ENCODE measurements at places on chromosomes 1 and 21.

DNA sequence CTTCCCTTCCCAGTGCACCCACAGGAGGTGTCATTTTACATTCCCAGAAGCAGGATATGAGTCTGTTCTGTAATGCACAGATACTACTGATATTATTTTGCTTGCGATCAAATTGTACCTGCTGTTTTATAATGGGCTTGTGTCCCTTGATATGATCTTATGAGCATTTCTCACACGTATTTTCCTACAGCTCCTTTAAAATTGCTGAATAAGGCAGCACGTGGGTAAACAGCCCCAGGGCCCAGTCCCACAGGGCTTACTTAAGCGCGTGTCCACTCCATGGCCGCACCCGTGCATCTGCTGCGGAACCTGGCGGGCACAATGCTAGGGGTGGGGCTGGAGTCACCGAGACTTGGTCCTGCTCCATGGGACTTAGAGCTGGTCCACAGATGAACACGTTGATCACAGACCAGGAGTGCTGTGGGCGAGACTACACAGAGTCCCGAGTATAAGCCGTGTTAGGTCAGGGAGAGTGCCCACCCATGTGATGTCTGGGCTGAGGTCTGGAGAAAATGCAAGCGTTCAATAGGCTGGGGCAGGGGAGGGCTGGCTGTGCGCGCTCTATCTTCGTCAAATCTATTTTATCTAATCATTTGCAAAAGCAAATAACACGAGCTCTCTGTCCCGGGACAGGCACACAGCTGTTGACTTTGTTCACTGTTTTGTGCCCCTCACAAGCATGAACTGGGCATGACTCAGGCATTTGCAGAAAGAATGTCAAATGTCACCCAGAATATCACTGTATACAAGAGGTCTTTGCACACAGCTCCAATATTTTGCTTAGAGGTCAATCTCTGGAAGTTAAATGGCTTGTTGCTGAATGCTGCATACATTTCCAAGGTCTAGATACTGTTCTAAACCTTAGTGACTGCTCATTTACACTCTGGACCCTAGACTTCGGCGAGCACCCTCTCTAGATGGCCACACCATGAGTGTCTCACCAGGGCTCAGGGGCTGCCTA is 119.3 kb downstream of the CRYAA start:
- DNase-seq = no peak

- no peak for DNase-seq
Measured at GRCh38 chr1:19454265-19455146, 30.8 kb downstream of the CAPZB start.

DNA sequence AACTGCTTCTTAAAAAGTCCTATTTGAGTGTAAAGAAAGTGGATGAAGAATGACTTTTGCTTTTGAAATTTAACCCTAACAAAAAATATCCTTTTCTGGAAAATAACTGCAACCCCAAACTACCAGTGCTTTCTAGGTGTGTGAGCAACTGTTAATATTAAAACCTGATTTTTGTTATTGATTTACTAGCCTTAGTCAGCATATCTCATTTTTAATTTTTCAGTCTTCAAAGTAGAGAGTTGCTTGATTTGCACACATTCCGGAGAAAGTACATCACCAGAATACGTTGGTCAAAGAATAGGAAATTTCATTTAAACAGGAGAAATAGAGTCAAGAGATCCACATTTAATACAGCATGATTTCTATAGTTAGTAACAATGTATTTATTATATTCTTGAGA is 141.8 kb upstream of the ADAMTS5 start:
- DNase-seq = no peak

DNA sequence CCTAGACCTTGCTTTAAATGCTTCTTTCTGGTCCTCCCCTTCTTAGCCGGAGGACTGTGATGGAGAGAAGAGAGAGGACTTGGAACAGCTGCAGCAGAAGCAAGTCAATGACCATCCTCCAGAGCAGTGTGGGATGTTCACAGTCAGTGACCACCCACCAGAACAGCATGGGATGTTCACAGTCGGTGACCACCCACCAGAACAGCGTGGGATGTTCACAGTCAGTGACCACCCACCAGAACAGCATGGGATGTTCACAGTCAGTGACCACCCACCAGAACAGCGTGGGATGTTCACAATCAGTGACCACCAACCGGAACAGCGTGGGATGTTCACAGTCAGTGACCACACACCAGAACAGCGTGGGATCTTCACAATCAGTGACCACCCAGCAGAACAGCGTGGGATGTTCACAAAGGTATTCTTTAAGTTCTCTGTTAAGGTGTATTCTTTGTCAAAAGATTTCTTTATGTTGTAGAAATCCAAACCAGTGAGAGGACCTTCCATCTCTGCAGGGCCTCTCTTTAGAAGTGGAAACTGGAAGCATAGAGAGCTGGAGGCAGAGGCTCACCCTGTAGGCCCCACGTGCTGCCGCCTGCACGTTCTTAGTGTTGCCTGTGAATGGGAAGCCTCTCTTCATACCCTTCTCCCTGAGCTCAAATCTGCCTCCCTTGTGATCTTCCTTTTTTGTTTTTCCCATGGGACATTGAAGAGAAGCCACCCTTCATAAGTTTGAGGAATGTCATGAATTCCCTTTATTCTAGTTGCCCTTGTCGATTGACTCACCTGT is 10.6 kb downstream of the PCNT start:
- DNase-seq = no peak

- no peak for DNase-seq
Measured at GRCh38 chr1:6603915-6604558, 1.4 kb upstream of the KLHL21 start.

- no peak for DNase-seq
Measured at GRCh38 chr21:19557046-19557445, 1153.5 kb upstream of the TMPRSS15 start.

- no peak for DNase-seq
Measured at GRCh38 chr21:16794950-16795349, 717.9 kb upstream of the CXADR start.

GRCh38 chr1:62688687-62689085 is 500 bp upstream of the DOCK7 start:
- no peak for DNase-seq

- no peak for DNase-seq
Measured at GRCh38 chr1:41580520-41581172, 96.2 kb upstream of the EDN2 start.

- DNase-seq = no peak
Measured at GRCh38 chr1:2561898-2562895, 6.0 kb downstream of the TNFRSF14 start.

- no peak for DNase-seq
Measured at GRCh38 chr1:53899708-53900107, 5.7 kb downstream of the DIO1 start.

DNA sequence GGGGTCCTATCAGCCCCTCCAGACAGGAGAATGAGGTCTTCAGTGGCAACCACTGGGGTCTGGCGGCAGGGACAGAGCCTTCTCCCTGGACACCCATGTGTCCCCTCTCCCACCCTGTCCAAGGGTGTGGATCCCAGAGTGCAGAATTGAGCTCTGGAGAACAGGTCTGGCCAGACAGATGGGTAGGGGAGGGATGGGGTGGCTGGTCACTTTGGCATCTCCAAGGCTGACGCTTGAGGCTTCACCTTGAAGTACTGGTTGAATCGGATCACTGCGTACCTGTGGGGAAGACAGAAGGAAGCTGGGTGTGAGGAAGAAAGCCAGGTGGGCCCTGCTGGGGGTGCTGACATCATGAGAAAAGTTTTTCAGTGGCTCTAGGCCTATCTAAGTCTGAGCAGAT is 19.9 kb downstream of the ETNK2 start:
- no peak for DNase-seq

- no peak for DNase-seq
Measured at GRCh38 chr21:43799301-43799840, 10.0 kb downstream of the RRP1 start.

GRCh38 chr1:34380526-34381124 is 203.9 kb downstream of the C1orf94 start:
- no peak for DNase-seq

DNA sequence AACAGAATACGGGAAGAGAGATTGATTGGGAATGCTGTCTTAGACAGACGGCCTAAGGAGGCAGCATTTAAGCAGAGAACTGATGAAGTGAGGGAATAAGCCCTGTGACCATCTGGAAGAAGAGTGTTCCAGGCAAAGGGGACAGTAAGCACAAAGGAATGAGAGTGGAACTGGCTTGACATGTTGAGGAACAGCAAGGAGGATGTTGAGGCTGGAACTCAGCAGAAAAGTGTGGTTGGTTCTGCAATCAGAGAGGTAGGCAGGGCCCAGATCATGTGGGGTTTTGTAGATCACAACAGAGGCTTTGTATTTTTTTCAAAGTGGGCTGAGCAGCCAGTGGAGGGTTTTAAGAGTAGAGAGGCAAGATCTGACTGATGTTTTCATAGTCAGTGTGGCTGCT is 157.4 kb downstream of the DNM3 start:
- no peak for DNase-seq

GRCh38 chr1:11748294-11749202 is 12.6 kb downstream of the AGTRAP start:
- DNase-seq = no peak

- DNase-seq = no peak
Measured at GRCh38 chr1:31127266-31127665, 61.7 kb upstream of the PUM1 start.

- DNase-seq = no peak
Measured at GRCh38 chr21:43574741-43575472, 84.4 kb downstream of the HSF2BP start.

DNA sequence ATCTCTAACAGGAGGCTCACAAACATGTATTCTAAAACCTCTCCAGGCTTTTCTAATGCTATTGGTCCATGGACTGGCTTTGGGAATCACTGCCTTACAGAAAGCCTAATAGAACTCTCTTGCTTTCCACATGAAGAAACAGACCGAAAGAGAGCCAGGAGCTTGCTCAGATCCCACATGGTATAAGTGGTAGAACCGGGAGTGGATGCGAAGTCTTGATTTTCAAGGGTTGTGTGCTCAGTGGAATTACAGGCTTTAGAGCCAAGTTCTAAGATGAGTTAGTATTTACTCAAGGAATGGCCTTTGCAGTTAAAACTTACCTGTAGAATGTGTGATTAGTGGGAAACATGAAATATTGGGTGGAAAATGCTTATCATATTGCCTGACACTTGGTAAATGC is 54.3 kb upstream of the HSD17B7 start:
- DNase-seq = no peak

GRCh38 chr1:219189021-219189824 is 15.5 kb downstream of the LYPLAL1 start:
- DNase-seq = no peak

DNA sequence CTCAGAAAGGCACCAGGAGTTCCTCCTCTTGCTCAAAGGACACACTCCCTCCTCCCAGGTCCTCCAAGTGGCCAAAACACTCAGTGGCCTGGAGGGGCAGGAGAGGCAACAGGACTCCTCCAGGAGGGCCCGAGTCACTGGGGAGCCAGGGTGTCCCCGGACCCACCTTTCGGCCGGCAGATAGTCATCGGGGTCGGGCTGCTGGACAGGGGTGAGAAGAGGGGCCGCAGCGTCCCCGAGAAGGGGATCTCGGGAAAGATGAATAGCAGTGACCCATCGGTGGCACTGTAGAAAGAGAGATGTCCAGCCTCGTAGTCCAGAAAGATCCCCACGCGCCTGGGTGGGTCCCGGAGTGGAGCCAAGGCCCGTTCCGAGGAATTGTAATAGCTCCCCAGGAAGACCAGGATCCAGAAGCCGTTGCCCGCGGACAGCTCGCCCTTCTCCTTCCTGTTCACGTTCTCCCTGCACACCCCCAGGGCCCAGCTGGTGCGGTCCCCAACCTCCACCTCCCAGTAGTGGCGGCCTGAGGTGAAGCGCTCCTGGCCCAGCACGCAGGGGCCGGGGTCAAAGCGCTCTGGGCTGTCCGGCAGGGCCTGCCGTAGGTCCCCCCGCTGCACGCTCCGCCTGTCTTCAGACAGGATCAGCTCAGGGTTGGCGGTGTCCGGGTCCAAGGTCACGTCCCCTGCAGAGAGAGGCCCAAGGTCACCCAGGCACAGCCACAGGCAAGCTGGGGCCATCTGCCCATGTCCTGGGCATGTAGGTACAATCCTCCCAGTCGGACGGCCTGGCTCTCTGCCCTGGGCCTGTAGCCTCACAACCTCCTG is 11.9 kb downstream of the TRIM11 start:
- DNase-seq = no peak

- DNase-seq = no peak
Measured at GRCh38 chr1:155002464-155003226, at the start of gene ZBTB7B. ZBTB7B (plus strand) TSS chr1:155002802; CDS start chr1:155014661, 11,859 bp downstream.

GRCh38 chr1:26832249-26832960 is 5.9 kb downstream of the ZDHHC18 start:
- no peak for DNase-seq

DNA sequence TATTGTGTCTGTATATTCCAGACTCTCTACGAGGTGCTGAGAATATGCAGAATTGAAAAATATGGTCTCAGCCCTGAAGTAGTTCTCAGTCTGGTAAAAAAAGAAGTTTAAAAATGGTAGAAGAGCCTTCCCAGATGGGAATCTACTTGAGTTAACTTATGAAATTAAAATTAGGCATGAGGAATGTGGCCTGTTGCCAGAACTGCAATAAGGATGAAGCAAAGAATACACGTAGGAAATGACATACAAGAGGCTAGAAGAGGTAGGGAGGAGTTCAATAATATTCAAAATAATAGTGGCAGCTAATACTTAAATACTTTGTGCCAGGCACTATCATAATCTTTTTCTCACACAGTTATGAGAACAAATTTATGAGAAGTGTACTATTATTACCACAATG is 6.3 kb downstream of the ASPM start:
- DNase-seq = no peak

- no peak for DNase-seq
Measured at GRCh38 chr21:25636727-25637126, 2.3 kb upstream of the JAM2 start.

DNA sequence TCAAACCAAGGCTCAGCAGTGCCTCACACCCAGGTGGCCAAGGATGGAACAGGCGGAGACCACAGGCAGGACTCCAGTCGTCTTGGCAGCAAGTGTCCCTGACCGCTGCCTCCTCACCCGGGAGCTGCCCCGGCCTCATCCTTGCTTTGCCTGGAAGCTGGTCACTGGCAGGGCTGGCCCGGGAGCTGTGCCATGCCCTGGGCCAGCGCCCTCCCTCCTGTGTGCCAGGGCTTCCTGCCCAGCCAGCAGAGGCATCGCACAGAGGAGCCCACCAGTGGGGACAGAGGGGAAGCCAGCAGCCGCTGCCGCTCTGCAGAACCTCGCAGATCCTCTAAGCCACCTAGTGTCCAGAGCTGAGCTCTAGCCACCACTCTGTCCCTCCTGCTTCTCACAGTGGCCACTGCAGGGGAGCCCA is 7.8 kb downstream of the CASZ1 start:
- no peak for DNase-seq

DNA sequence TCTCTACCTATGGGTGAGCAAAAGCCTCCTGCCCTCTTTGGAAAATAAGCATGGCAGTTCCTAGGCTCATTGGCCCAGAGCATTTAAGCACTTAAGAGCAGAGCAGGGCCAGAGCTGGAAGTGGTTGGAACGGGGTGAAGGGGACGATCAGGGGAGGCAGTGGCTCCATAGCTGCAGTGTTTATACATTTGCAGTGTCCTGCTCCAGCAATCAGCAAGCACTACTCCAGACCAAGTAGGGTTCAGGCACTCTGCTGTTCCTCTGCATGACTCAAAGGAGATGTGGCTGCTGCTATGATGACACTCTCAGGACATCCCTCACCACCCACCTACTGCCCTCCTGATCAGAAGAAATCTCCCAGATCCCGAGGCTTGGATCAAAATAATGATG is 55.0 kb downstream of the TRABD2B start:
- DNase-seq = no peak

Measured in activated T-cell treated with anti-CD3 and anti-CD28 coated beads for 24 hours (primary cell).